ENCODE measurements at places on chromosomes 16 and 17.
A peak's percentile ranks its signal among the peaks of the same experiment; 100 is the strongest.

GRCh38 chr16:69712277-69712676 is 14.1 kb downstream of the NQO1 start:
- DNase-seq: no peak

- no peak for DNase-seq
Observed at GRCh38 chr17:6507535-6507934, 48.8 kb downstream of the PITPNM3 start.

DNA sequence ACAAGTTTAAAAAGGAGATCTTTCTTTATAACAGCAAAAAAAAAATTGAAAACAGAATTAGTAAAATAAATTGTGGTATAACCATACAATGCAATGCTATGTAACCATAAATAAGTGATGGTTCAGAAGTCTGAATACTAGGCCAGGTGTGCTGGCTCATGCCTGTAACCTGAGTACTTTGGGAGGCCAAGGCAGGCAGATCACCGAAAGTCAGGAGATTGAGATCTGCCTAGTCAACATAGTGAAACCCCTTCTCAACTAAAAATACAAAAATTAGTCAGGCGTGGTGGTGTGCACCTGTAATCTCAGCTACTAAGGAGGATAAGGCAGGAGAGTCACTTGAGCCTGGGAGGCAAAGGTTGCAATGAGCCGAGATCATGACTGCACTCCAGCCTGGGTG is 34.6 kb downstream of the CCT6B start:
- no peak for DNase-seq

GRCh38 chr16:85908889-85909589 is 10.1 kb downstream of the IRF8 start:
- DNase-seq: no peak

- DNase-seq: no peak
Observed at GRCh38 chr17:70071127-70071526, 3.9 kb upstream of the KCNJ16 start.

DNA sequence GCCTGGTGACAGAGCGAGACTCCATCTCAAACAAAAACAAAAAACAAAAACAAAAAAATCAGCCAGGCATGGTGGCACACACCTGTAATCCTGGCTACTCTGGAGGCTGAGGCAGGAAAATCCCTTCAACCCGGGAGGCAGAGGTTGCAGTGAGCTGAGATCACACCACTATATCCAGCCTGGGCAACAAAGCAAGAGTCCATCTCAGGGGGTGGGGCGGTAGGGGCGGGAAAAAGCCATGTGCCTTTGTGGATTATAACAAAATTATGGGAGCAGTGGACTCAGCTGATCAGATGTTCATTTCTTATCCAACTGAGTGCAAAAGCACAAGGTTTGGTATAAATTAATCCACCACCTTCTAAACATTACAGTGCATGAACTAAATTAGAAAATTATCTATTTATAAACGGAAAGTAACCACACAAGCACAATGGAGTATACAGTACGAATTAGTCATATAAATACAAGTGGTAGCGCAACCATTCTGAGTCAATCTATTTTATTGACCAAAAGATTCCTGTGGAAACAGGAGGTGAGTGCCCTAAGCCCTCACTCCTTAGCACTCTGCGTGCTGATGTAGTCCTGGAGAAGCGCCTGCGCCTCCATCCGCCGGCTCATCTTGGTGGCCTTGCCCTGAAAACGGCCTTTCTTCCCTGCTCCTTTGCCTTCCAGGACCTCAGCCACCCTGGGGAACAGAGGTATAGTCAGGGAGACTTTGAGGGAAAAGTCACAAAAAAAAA is 14.0 kb downstream of the AARSD1 start:
- DNase-seq: no peak

GRCh38 chr17:81032641-81033480 is 2.1 kb upstream of the BAIAP2 start:
- DNase-seq: no peak

- DNase-seq: no peak
Observed at GRCh38 chr17:1511290-1511689, 5.1 kb downstream of the INPP5K start.

- DNase-seq: no peak
Observed at GRCh38 chr16:55933038-55933437, 57.9 kb upstream of the CES5A start.

DNA sequence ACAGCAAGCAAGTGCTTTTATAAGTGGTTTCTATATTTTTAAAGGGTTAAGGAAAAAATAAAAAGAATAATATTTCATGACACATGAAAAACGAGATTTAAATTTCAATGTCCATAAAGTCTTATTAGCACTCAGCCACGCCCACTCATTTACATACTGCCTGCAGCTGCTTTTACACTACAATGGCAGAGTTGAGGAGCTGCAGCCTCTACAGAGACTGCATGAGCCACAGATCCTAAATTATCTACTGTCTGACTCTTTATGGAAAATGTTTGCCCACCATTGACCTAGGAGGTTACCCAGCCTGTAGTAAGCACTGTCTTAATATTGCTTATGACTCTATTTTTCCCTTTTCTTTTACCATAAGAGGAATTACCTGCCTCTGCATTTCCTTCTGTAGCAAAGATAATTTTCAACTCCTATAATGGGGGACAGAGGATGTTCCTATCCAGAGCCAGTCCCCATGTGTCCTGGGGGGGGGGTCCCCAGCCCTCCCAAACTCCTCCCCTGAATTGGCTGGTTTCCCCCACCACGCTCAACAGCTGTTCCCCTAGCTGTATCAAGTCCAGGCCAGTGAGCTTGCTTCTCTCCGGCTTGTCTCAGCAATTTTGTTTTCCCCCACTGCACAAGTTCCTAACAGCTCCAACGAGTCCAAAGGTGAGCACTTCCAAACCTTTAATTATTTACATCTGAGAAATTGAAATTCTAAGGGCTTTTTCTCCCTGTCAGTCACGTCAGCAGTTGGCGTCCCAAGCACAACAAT is 139.4 kb upstream of the ERCC4 start:
- DNase-seq: no peak

DNA sequence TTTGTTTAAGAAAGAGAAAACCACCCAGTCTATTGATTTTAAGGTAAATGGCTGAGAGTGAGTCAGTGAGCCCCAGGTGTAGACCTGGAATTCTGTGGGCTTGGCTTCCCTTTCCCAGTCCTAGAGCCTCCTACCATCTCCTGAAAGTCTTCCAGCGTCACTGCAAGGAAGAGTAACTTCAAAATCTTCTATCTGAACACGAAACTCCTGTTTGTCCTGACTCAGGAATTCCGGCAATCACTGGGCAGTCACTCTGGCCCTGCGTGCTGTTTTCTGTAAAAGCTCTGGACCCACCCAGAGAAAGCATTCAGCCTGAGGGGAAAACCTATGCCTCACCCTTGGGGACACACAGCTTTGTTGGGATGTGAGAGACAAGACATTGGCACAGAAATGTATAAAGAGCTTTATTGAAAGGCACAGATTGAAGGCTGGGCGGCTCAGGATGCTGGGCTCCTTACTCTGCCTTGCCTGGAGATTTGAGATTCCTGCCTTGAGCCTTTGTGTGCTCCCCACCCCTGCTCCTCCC is 15.9 kb downstream of the MINK1 start:
- no peak for DNase-seq

DNA sequence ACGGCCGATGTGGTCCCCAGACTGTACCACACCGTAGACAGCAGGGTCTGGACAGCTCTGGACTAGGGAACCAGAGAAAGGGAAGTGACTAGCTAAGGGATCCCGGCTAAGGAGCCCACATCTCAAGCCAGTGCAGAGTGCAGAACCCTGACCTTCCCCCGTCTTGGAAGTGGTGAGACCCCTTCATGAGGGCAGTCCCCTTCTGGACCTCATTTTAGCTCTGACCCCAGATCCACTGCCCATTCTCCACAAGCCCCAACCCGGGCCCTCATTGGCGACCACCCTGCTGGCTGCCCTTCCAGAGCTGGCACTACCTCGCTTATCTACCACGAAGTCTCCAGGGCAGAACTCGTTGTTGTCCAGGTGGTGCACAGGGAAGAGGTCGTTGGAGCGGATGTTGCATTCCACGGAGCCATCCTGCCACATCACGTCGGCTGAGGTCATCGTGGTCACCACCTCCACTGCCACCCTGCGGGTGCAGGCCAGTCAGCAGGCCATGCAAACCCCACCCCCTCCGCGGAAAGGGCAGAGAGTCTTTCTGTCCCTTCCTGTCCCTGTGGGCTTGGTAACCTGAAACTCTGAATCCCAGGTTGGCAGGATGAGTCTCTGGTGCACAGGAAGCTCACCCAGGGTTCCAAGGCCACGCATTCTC is 14.2 kb downstream of the SPHK1 start:
- DNase-seq: no peak

DNA sequence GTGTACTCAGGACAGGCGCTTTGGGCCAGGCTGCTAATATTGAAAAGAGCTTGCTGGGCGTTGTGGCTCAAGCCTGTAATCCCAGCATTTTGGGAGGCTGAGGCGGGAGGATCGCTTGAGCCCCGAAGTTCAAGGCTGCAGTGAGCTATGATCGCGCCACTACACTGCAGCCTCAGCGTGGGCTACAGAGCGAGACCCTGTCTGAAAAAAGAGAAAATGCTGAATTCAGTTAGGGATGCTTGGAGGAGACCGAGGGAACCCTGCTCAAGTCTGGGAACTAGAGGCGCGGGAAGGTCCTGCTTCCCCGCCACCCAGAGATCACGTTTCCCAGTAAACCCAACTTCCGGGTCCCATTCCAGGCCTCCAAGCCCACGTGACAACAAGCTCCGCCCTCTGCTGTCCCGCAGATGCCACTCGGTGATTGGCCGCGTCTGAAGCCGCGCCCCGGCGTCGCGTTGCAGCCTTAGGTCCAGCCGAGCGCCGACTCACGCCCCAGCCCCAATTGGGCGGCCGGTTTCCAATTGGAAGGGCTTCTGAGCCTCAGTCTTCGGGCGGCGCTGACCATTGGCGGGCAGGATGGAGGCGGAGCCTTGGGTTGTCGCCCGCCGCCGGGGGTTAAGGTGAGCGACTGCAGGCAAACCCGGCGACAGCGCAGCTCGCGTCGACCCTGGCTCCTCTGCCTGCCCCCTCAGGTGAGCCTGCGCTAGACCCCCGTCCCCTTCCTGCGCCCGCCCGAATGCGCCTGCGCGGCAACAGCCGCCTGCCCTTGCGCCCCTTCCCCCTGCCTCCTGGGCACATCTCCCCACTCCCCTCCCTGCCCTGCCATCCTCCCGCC is at the start of gene PHKG2:
Gene PHKG2 (plus strand): TSS at position 627 of the 835 bp plus-strand sequence. CDS start 396 bp downstream, outside the sequence.
- peak; percentile 92 for DNase-seq

DNA sequence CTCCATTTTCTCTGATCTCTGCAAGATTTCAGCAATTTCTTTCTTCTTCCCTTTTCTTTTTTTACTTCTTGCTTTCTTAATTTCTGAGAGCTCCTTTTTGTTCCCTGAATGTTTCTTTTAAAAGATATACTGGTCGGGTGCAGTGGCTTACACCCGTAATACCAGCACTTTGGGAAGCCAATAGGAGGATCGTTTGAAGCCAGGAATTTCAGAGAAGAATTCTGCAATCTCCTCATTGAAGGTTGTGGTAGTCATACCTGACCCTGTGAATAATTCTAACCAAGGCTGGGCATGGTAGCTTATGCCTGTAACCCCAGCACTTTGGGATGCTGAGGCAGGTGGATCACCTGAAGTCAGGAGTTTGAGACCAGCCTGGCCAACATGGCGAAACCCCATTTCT is 15.6 kb upstream of the ABCC1 start:
- no peak for DNase-seq

DNA sequence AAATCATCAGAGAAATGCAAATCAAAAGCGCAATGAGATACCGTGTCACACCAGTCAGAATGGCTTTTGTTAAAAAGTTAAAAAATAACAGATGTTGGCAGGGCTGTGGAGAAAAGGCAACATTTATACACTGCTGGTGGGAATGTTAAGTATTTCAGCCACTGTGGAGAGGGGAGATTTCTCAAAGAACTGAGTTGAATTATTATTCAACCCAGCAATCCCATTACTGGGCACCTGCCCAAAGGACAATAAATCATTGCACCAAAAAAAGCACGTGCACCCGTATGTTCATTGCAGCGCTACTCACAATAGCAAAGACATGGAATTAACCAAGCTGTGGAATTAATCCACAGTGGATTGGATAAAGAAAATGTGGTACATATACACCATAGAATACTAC is 204.7 kb downstream of the HS3ST4 start:
- DNase-seq: no peak

GRCh38 chr16:22627043-22627442 is 116.4 kb downstream of the NPIPB5 start:
- no peak for DNase-seq

GRCh38 chr17:29891131-29891530 is 38.9 kb downstream of the SSH2 start:
- DNase-seq: no peak

- no peak for DNase-seq
Observed at GRCh38 chr17:77754956-77755355, 203.5 kb upstream of the TNRC6C start.

- DNase-seq: no peak
Observed at GRCh38 chr16:6672507-6672906, 660.1 kb upstream of the RBFOX1 start.

DNA sequence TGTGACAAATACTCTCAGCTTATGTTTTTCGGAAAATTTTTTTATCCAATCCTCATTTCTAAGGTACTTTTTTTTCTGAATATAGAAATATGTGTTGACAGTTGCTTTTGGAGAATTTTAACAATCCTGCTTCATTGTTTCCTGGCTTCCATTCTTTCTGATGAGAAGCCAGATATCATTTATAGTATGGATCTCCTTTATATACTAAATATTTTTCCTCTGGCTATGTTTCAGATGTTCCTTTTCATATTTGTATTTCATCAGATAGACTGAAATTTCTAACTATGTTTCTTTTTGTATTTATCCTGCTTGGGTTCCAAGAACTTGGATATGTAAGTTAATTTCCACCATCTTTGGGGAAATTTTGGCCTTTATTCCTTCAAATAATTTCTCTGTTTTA is 138.9 kb upstream of the CDH11 start:
- DNase-seq: no peak

- peak; percentile 2 for DNase-seq
Observed at GRCh38 chr16:30570636-30571444, 674 bp downstream of the ZNF688 start.

DNA sequence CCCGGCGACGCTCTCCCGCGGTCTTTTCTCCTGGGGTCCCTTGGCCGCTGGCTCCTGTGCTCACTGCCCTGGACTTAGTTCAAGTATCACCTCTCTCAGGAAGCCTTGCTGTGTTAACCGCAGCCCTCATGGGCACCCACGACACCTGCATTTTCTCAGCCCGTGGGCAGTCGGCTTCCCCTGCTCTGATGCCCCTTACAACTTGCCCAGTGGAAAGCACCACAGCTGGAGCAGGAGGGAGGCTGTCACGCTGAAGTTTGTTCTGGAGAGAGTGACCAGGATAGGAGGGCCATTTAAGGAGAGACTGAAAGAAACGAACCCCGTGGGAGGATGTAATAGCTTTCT is 395 bp downstream of the STXBP4 start:
- no peak for DNase-seq

GRCh38 chr17:72336026-72336803 is 215.4 kb downstream of the SOX9 start:
- no peak for DNase-seq

- no peak for DNase-seq
Observed at GRCh38 chr17:80246266-80246681, 14.4 kb upstream of the RNF213 start.
